ENCODE measurements at places on chromosomes 5 and 9.

DNA sequence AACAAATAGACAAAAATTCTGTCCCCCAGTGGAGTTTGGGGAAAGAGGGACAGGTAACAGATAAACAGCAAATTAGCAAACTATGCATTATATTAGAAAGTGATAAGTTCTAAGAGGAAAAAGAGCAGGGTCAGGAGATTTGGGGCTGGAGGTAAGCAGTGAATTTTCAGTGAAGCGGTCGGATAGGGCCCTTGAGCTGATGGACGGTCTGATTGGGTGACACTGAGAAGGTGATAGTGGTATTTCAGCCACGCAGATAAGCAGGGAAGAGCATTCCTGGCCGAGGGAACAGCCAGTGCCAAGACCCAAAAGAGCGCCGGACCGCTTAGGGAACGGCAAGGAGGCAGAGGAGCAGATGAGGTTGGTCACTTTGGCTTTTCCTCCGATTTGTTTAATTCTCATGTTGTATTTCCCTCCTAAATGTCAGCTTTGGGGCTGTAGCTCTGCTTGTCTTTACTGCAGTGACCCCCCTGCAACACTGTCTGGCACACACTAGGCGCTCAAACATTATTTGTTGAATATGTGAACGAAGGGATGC lies 1.1 kb upstream of the PTPN3 start:
- no peak for DNase-seq

- DNase-seq = peak; percentile 60
Measured at GRCh38 chr5:134465816-134466240, 54.1 kb upstream of the CDKN2AIPNL start.

DNA sequence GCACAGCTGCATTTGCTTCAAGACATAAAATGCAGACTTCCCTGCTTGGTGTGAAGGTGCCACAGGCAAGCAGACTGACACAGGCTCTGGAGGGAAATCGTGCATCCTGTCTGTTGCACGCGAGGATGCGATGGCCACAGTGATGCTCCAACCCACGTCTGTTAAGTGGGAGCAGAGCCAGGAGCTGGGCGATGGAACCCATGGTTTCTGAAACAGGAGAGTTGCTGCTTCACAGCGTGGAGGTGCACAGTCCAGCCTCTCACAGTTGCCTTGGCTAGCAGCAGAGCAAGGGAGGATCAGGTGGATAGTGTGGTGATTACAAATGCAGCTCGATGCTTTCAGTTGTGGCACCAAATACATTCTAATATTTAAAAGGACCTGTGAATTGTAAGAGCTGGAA lies 108.8 kb downstream of the TENT4A start:
- no peak for DNase-seq

- DNase-seq = no peak
Measured at GRCh38 chr5:119393201-119393691, 37.4 kb downstream of the TNFAIP8 start.

DNA sequence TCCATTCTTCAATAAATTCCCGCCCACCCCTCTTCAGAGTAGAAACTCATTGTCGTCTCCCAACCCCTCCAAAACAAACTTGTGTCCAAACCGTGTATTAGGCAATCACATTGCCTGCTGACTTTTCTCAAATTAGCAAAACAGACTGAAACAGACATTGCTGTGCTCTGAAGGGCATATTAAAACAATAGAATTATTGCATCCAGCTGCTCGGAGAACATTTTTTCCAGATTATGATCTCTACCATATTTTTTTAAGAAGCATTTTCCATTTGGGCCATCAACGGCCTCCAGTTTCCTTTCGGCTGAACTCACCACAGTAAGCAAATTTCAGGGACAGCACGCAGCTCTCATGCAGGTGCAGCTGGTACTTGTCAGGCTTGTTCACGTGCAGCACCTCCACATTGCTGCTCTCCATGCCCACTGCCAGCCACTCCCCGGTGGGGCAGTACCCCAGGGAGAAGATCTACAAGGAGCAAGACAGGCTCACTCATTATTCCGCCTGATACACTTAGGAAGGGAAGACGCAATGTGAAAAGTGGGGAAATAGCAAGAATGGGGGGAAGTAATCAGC lies 104.1 kb downstream of the TLE1 start:
- no peak for DNase-seq

DNA sequence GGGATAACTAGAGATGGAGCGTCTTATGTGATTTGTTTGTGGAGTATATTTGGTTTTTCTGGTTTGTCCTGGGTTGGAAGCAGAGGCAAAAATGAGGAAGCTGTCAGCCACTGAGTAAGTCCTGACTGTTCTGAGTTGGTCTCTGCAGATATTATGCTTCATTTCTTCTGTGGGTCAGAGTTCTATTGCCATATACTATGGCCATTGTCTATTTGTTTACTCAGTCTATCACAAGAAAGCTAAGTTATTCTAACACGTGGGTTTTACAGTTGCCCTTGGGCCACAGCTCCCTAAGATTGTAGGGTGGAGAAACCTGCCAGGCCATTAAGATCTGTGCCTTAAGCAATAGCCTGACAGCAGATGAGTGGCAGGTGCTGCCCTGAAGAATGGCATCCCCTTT lies 3.0 kb upstream of the CTSV start:
- DNase-seq = no peak

DNA sequence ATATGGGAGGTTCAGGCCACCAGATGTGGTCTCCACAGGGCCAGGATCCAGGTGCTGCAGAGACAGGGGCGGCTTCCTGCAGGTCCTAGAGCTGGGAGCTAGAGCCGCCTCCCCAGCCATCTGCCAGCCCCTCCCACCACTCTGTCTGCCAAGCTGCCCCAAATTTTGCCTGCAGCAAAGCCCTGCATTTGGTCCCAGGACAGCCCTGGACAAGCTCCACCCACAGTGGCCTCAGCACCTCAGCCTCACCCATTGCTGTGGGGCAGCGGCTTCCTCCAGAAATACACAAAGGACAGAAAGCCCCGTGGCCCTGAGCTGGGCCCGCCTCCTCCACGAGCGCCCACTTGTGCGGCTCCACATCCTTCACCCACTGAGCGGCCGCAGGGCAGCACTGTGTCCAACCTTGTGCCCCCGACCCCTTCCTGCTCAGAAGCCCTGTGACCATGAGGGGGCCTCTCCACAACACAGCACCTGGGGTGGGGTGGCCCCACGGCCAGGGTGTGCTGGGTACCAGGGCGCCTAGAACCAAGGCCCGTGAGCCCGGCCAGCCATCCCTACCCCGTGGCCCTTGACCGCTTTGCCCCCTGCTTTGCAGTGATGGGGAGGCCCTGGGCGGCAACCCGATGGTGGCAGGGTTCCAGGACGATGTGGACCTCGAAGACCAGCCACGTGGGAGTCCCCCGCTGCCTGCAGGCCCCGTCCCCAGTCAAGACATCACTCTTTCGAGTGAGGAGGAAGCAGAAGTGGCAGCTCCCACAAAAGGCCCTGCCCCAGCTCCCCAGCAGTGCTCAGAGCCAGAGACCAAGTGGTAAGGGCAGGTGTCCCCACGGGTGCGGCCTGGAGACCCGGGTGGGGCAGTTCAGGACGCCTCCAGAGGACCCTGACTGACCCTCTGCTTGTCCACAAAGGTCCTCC lies 3.7 kb upstream of the AJM1 start:
- DNase-seq = no peak

- no peak for DNase-seq
Measured at GRCh38 chr9:122100756-122101155, 7.6 kb upstream of the TTLL11 start.

GRCh38 chr5:37492778-37493555 lies 113.8 kb downstream of the WDR70 start:
- DNase-seq = no peak

DNA sequence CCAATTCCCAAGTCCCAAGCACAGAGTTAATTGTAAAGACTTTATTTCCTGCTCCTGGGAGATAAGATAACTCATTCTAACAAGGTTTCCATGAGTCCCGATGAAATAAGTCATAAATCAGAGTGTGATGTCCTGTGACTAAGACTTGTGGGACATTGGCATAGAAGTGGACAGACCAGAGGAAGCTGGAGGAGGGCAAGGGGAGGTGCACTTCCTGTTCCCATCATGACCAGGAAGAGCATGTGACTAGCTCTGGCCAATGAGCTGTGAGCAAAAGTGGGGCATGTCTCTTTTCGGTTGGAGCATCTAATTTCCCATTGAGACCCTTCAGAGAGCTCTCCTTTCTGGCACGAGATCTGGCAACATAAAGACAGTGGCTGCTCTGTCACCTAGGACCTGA lies 100.4 kb downstream of the ZNF354C start:
- no peak for DNase-seq

DNA sequence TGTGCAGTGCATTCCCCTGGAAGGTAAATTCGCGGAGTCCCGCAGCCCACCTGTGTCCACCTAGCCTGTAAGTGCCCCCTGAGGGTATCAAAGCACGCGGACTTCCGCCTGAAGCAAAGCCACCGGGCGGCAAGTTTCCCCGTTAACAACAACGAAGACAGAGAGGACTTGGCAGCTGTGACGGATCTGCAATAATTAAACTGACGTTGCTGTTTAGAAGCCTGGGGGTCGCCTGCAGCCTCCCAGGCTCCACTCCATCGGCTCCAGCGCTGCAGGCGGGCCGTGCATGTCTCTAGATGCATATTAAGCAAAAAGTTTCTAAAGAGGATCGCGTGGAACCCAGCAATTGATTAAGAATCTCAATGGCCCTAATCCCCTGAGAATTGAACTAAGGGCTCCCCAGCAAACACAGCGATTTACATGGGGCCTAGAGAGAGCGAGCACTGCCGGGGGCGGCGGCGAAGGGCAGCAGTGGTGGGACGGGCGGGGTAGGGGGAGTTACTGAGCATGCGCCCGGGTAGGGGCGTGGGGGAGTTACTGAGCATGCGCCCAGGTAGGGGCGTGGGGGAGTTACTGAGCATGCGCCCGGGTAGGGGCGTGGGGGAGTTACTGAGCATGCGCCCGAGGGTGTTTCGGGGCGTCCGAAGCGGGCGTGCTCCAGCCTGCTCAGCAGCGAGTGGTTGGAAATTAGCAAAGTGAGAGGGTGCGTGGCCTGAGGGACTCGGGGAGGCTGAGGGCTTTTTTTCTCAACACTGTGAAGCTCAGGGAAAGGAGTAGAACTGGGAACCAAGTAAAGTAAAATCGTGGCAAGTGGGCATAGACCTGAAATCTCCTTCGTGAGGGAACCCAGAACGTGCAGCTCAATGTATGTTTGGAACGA lies 255.2 kb downstream of the DOCK8 start:
- peak; percentile 93 for DNase-seq

DNA sequence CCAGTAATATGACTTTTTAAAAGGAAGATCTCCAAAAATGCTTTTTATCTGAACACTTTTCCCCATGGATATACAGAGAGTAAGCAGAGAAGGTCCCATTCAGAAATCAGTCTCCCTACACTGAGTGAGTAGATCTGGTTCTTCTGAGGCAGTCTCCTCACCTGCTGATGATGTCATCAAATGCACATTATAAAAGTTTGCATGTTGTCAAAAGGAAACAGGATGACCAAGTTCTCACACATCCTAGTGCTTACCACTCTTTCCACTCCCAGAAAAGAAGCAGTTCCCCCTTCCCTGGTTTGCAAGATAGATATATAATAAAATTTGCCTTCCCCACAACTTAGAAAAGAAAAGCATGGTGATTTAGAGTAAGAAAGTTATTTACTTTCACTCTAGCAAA lies 180.5 kb downstream of the RAB3C start:
- DNase-seq = no peak

- no peak for DNase-seq
Measured at GRCh38 chr9:16484180-16484579, 386.3 kb downstream of the BNC2 start.

GRCh38 chr5:16701134-16702099 lies 84.6 kb upstream of the RETREG1 start:
- no peak for DNase-seq

DNA sequence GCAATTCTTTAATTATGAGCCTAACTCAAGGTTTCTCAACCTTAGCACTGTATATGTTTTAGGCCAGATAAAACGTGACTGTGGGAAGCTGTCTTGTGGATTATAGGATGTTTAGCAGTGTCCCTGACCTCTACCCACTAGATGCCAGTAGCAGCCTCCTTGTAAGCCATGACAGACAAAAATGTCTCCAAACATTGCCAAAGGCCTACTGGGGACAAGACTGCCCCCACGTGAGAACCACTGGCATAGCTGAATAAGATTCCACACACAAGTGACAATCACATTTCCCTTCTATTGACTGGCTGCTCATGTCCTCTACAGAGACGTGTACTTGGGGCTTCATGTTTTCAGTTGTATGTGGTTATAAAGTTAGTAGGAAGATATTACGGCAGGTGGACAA lies 55.4 kb downstream of the GOLM1 start:
- DNase-seq = no peak

GRCh38 chr9:121732886-121733285 lies 81.5 kb downstream of the DAB2IP start:
- peak; percentile 15 for DNase-seq

GRCh38 chr5:72455476-72455875 lies 51.7 kb downstream of the ZNF366 start:
- DNase-seq = no peak

GRCh38 chr9:107922260-107922659 lies 432.7 kb upstream of the KLF4 start:
- no peak for DNase-seq

- DNase-seq = no peak
Measured at GRCh38 chr9:72497447-72498046, 23.9 kb upstream of the TMC1 start.

DNA sequence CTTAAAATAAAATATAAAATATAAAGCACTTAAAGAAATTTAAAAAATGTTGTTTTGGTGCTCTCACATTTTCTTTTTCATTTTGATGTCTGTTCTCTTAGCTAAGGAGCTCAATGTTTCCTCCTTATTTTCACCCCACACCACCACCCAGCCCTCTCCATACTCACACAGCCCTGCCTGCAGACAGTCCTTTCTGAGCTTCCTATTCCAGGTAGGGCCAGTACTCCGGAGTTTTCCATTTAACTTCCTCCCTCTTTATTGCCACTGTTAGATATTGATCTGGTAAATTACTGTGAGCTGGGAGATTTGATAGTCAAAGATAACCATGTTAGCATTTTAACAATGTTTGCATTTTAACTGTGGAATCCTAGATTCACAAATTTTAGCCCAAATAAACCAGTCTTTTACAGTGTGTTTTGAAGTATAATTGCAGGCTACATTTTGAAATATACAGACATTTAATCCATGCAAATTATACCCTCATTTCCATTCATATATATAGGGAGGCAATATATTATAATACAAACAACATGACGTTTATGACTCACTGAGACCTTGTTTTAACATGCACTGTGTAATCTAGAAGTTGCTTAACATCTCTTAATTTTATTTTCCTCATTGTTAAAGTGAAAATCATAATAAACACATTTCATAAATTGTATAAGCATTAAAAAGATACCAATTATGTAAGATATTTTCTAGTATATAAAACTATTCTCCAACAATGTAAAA lies 927.1 kb downstream of the NR2F1-AS1 start:
- DNase-seq = no peak

GRCh38 chr5:89723907-89724306 lies 685.6 kb downstream of the CETN3 start:
- DNase-seq = no peak

Data from CD4-positive, alpha-beta T cell treated with Interleukin-17A for 1 hour (primary cell).